ENCODE measurements at places on chromosomes 6 and 20.

- DNase-seq = no peak
Observed at GRCh38 chr6:6649824-6650349, 61.4 kb downstream of the LY86 start.

DNA sequence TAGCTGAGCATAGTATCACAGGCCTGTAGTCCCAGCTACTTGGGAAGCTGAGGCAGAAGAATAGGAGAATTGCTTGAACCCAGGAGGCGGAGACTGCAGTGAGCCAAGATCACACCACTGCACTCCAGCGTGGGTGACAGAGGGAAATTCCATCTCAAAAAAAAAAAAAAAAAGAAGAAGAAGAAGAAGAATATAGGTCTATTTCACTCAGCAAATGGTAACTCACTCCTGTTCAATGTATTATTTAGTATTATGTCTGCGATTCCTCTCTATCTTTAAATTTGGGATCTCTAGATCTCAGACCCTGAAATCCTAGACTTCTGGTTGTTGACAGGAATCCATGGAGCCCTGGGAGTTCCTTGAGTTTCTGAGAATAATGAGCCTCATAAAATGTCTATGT is 98.6 kb downstream of the HFE start:
- no peak for DNase-seq

DNA sequence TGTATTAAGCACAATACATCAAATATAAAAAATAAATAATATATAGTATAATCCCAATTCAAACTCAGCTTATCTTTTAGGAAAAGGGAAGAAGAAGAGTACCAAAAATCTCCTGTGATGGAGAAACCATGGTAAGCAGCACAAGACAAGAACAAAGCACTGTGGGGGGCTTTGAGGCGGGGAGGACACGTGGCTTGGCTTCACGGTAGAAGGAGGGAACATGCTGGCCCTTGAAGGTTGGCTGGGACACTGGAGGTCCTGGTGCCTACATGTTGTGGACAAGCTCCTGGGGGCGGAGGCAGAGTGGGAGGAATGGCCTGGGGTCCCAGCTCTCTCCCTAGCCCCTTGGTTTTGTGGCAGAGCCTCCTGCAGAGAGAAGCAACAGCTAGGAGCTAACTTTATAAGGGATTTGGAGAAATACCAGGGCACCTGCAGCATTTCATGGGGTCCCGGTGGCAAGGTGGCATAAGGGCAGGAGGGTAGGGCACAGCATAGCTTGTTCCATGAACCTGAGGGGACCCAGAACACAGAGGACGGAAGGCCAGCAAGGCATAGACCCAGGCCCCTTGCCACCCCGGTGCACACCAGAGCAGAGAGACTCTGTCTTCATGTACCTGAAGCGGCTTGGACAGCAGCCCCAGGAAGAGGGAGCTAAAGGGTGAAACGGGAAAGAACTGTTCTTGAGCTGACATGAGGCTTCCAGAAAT is 72.0 kb downstream of the LY86 start:
- DNase-seq = no peak

GRCh38 chr6:103273048-103273447 is 1586.7 kb downstream of the HACE1 start:
- DNase-seq = no peak

DNA sequence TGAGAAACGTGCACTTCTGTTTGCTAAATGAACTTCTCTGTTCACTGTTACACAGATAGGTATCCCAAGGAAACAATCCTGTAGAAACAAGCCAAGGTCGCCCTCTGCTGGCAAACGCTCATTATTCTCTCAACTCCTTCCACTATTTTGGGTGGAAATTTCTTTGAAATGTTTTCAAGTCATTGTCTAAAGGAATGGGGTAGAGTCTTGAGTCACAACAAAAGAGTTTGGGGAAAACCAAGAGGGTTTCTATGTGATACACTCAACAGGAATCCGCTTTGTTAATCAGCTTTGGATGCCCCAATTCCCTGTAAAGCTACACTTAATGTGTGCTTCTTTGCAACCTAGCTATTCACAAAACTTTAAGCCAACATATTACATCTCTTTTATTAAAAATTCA is 4.6 kb upstream of the RAE1 start:
- DNase-seq = peak; percentile 64

GRCh38 chr20:44656448-44656847 is 4.9 kb upstream of the ADA start:
- no peak for DNase-seq

- no peak for DNase-seq
Observed at GRCh38 chr20:16158976-16159286, 414.3 kb downstream of the KIF16B start.

DNA sequence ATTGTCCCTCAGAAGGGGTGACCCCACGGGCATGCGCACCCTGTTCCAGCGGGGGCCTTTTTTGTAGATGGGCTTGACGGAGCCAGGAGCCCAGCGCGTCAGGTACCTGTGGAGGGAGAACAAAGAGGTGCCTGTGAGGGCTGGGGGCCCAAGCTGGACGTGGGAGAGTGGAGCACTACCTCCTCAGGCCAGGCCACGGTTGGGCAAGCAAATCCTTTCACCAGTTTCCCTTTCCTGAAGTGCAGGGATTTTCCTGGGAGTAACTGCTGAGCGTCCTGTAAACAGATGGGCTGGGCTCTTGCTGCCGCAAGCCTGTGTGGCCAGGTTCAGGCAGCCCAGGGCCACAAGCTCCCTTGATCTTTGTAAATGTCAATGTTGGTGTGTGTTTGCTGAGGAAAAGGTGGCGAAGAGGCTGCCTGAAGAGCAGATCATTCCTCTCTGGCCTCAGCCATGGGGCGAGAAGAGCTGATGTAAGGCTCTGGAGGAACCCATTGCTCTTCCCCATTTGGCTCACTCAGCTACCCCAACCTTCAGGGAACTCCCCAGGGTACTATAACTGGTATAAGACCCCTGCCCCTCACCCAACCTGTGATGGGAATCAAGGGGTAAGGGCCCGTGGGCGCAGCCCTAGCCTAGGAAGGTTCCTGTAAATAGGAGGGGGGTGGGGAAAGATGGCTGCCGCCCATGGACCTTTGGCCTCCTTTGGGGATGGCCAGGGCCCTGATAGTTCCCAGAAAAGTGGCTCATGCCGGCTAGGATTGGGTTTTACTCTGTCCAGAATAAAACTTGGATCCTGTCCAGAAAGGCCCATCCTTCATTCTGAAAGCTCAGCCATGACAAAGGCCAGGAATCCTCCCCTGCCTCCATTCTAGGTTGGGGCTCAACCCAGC is 15.5 kb downstream of the MRPS18A start:
- DNase-seq = no peak

DNA sequence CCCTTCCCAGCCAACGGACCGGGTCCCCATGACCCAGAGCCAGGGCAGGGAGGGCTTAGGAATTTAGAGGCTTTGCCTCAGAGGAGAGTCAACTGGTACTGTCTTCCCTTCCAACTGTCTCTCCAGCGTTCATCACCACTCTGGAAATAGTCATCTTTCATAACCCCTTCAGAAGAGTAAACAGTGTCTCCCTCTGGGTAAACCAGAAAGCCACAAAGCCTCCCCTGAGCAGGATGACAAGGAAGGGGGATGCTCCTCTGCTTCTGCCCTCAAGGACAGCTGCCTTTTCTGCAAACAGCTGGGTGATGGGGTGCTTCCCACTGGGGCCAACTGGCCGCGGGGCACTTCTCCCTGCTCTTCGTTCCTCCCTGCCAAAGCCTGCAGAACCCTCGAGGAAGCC is 90.1 kb downstream of the PSMG4 start:
- no peak for DNase-seq

DNA sequence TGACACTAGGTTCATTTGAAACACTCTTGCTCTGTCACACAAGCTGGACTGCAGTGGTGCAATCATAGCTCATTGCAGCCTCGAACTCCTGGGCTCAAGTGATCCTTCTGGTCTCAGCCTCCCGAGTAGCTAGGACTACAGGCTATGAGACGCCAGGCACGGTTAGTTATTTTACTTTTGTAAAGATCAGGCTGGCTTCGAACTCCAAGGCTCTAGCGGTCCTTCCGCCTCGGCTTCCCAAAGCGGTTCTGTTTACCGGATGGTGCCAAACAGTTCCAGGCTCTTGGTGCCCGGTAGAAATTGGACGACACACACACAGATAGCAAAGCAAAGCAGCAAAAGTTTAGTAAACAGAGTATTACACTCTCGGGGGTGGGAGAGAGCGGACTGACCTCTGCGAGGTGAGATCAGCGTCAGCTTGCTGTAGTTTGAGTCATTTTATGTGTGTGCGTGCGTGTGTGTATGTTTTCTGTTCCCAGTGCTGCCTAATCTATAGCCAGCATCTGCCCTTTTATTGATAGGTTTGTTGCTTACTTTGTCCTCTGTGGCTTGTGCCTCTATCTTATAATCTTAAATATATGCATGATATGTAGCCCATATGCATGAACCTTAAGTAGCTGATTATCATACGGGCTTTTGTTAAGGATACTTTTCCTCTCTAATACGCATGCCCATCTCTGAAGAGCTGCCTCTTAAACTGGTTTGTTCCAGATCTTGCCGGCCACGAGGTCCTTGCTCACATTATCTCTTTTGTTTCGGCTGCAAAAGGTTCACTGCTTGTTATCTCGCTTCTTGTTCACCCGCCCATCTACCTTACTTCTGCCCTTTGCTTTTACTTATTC is 75.2 kb downstream of the OR2B2 start:
- peak; percentile 63 for DNase-seq

DNA sequence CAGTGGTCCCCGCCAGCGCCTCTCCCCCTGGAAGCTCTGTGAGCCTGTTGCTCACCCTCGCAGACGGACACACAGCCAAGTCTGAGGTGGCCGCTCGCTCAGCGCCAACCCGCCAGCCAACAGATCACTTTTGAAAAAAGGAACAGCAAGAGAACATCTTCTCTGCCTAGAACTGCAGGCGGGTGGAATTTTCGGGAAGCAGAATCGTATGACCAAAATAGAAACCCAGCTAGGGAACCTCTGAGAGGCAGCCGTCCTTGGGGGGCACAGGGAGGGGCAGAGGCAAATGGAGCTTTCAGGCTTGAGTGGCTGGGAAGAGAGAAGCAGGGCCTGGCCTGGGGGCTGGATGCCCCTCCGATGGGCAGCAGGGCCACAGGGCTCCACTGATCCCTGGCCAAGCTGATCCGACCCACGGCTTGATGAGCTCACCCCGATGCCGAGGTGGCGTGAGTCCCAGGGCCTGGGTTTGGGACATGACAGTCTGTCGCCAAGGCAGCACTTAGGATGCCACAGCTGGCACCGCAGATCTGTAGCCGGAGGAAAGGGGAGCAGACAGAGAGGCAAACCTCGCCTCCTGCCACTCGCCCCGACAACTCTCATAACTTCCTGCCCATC is 9.8 kb downstream of the NFATC2 start:
- DNase-seq = peak; percentile 30

DNA sequence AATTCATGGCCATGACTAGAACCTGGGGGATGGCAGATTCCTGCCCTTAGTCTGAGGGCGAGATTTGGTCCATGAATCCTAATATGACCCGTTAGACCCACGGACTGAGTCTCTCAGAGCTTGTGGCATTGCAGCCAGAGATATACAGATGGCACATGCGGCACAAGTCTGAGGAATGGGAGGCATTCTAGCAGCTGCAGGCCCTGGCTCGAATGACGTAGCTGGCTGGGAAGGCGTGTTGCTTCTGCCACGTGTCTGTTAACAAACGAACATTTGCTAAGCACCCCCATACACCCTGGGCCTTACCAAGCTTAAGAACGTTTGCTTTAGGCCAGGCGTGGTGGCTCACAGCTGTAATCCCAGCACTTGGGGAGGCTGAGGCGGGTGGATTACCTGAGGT is 68.0 kb downstream of the CD164 start:
- DNase-seq = no peak

DNA sequence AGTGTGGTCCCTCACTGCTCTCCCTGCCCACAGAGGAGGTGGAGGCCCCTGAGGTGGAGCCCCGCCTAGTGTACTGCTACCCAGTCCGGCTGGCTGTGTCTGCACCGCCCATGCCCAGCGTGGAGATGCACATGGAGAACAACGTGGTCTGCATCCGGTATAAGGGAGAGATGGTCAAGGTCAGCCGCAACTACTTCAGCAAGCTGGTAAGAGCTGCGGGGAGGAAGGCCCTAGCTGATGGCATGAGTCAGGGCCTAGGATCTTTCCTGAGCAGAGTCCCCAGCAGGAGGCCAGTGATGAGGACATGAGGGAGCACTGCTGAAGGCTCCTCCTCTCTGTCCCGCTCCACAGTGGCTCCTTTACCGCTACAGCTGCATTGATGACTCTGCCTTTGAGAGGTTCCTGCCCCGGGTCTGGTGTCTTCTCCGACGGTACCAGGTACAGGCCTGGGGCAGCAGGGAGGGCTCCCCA is 11.2 kb downstream of the PCIF1 start:
- DNase-seq = no peak

- DNase-seq = no peak
Observed at GRCh38 chr6:148422085-148422484, 79.4 kb downstream of the SASH1 start.

GRCh38 chr6:79234150-79235022 is at the start of gene HMGN3:
TSS of gene HMGN3 (minus strand) at chr6:79234682.
- peak; percentile 92 for DNase-seq

GRCh38 chr6:157063176-157063905 is 260.0 kb downstream of the TMEM242 start:
- DNase-seq = no peak

DNA sequence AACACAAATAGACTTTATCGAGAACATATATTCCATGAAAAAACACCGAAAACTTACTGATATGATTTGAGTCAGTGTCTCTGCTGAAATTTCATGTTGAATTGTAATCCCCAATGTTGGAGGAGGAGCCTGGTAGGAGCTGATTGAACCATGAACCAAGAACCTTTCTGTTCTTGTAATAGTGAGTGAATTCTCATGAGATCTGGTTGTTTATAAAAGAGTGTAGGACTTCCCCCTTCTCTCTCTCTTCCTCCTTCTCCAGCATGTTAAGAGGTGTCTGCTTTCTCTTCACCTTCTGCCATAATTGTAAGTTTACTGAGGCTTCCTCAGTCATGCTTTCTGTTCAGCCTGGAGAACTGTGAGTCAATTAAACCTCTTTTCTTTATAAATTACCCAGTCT is 1289.3 kb upstream of the CITED2 start:
- DNase-seq = no peak

DNA sequence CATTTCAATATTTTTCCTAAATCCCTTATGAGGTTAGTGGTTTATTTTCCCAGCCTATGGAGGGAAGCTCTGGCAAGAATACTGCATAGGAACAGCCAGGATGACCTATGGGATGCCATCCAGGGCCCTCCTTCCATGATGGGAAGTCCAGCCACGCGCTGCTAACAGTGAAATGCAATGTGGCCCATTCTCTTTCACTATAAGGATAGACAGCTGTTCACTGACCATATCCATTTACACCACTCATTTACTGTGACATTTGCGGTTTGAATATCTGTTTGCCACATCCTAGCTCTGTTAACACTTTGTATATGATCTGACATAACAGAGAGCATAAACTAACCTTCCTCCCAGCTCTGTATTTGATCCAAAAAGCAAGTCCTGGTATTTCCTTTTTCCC is 471.7 kb downstream of the CBLN4 start:
- DNase-seq = no peak
